CD4-positive, alpha-beta memory T cell (primary cell): ENCODE measurements at places on chromosomes 1 and 21. TPM values are rescaled to one million over a fixed set of nuclear protein-coding genes. Genes with fewer than 3 reads are reported as not detected.

PRDM15 gene
- total RNA-seq = 14.3 TPM

LCE2A gene
- not detected for total RNA-seq

S100A1 gene
- not detected for total RNA-seq

MRTO4 gene
- total RNA-seq = 18.6 TPM

CRYBG2 gene
- total RNA-seq = 6.7 TPM

EXTL1 gene
- 0.19 TPM for total RNA-seq

FOXD3 gene
- not detected for total RNA-seq

LRRC53 gene
- total RNA-seq = not detected

GPR137B gene
- 11.0 TPM for total RNA-seq

VTCN1 gene
- total RNA-seq = not detected

KRTAP15-1 gene
- total RNA-seq = not detected

AVPR1B gene
- not detected for total RNA-seq

TEDDM1 gene
- not detected for total RNA-seq

GCSAML gene
- not detected for total RNA-seq

FAM72C gene
- 0.20 TPM for total RNA-seq

LAMB3 gene
- 0.69 TPM for total RNA-seq

DNA sequence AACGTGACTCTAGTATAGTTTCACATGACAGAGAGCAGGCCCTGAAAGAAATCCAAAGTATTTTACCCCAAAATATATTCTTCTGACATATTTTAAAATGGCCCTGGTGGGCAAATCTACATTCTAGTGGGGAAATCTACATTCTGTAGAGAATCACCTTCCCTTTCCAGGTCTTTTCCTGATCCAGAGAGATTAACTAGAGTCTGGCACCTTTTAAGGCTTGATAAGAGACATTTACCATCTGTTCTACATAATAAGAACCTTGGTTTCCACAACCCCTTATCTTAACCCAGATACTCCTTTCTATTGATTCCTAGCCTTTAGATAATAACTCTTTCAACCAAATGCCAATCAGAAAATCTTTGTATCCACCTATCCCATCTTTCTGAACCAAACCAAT lies 17.0 kb upstream of the L1TD1 start:
- DNase-seq = no peak

GRCh38 chr1:51320967-51321923 lies 9.1 kb downstream of the TTC39A start:
- DNase-seq = no peak

DNA sequence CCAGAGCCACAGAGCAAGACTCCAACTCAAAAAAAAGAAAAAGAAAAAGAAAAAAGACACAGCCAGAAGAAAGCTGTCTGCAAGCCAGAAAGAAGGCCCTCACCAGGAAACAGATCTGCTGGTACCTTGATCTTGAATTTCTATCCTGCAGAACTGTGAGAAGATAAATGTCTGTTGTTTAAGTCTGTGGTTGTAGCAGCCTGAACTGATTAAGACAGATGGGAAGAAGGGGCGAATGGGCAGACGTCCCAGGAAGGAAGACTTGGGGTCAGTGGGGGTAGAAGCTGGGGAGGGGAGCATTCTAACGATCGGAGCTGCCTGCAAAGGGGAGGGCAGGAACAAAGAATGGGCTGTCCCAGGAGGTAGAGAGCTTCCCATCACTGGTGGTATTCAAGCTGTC lies 6.3 kb downstream of the SLC2A7 start:
- no peak for DNase-seq

- no peak for DNase-seq
These were observed 282.2 kb downstream of the RRAGC start for GRCh38 chr1:38577385-38577784.

DNA sequence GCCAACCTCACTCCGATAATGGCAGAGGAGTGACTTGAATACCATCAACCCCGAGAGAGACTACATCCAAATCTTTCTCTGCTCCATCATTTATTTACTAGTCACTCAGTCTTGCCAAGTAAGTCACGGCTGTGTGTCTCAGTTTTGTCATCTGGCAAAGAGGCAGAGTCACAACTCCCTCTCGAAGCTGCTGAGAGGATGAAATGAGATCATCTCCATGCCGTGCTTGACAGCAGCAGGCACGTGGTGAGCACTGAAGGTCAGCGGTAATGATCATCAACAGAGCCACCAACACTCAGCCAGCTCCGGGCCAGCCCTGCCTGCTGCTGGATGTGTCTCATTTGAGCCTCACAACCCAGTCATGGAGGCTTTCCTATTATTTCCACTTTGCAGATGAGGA lies 19.9 kb downstream of the ALDH4A1 start:
- DNase-seq = no peak

- no peak for DNase-seq
These were observed 77.7 kb downstream of the RHOU start for GRCh38 chr1:228812961-228813360.

- no peak for DNase-seq
These were observed 51.8 kb downstream of the UTP25 start for GRCh38 chr1:209879539-209879938.

DNA sequence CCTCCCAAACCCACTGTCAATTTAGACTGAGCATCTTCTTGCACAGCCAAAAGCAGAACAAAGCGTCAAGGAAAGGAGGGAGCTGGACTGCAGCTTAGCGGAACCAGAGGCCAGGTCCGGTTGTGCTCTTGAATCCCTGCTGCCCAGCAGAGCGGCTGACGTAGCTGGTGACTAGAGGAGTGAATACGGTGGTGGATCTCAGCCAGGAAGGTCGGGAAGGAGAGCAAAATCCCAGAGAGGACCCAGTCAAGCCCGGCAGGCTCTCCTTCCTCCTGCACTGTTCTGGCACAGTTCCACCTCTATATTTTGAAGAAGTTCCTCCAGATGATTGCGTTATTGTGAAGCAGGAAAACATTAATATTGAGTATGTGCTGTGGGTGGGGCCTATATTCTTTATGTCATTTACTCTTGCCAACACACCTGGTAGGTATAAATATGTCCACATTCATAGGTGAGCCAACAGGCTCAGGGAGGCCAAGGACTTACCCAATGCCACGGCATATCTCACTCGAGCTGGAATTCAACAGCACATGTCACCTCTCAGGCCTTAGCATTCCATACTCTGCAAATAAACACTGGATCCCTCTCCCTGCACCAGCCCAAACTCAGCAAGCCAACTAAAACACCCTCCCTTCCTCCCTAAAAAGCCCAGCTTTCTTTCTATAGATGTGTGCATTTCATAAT lies 23.6 kb upstream of the ABCB10 start:
- no peak for DNase-seq

DNA sequence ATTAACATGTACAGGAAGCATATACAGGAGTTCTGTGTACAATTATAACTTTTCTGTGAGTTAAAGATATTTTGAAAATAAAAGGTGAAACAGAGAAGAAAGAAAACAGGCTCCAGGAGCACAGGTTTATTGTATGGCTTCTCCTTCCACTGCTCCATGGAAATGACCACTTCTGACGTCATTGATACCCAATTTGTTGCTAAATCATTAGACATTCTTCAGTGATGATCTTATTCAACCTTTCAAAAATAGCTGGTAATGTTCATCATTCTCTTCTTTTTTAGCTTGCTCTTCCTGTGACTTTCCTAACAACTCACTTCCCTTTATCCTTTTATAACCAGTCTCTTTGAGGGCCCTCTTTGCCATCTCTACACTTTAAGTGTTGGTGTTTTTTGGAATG lies 77.8 kb downstream of the KCNK2 start:
- no peak for DNase-seq

DNA sequence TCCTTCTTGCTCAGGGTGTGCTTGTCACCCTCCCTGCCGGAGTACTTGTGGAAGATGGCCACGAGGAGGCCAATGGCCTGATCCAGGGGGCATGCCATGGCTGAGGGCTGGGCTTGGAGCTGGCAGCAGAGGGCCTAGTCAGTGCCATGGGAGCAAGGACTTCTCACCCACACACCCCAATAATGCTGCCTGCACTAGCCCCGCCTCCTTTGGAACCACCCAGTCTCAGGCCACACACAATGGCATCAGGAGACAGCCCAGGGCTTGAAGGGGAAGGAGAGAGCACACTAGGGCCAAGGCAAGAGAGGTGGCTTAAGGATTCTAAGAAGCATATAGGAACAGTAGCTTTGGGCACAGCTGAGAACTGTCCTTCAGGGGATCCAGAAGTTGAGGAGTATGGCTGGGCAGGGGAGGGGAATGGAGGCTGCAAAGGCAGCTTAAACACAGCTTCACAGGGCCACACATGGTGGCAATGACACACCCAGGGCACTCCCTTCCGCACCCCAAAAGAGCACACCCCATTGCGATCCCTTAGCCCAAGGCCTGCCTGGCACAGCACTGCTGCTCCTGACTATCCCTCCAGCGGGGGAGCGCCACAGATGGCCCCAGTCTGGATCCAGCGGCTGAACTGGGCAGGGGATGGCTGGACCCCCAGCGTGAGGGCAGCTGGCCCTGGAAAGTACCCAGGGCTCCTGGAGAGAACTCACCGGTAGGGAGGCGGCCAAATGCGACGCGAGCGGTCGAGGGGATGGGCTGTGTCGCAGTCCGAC lies at the start of gene S100A6:
TSS of gene S100A6 (minus strand) at position 750 of the 770 bp plus-strand sequence. CDS start at position 98, 652 bp downstream.
- DNase-seq = peak; percentile 53

DNA sequence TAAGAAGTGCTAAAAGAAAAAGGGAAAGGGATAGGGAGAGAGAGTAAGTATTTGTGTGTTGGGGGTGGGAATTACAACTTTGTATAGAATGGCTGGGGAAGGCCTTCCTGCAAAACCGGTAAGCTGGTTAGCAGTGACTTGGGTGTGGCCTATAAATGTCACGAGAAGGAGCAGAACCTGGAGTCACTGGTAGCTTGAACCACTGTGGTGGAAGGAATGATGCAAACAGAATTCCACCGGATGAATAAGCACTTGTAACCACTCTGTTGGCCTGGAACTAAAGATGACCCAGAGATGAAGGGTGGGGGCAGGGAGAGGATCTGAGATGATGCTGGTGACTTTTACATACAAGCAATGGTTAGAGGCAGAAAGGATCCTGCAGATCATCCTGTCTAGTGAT lies 8.9 kb downstream of the XKR8 start:
- DNase-seq = no peak

- peak; percentile 35 for DNase-seq
These were observed 10.7 kb upstream of the RGS16 start for GRCh38 chr1:182614796-182615454.

GRCh38 chr1:33709783-33710718 lies 153.8 kb upstream of the HMGB4 start:
- DNase-seq = no peak

- DNase-seq = no peak
These were observed 54.2 kb upstream of the ARTN start for GRCh38 chr1:43879414-43879813.

DNA sequence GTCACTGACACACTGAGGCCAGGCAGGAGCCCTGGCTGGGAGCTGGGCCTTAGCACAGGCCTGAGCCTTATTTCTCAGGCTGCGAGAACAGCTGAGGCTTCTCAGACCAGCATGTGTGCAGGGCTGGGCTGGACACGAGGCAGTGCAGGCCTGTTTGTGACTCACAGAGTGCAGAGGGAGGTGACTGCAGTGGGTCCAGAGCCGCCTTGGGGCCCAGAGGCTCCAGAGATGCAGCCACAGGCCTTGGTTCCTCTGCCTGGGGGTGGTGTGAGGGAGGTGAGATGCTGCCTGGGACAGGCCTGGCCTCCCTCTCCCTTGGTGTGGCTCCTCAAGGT lies 61.2 kb upstream of the ETV3 start:
- DNase-seq = no peak

DNA sequence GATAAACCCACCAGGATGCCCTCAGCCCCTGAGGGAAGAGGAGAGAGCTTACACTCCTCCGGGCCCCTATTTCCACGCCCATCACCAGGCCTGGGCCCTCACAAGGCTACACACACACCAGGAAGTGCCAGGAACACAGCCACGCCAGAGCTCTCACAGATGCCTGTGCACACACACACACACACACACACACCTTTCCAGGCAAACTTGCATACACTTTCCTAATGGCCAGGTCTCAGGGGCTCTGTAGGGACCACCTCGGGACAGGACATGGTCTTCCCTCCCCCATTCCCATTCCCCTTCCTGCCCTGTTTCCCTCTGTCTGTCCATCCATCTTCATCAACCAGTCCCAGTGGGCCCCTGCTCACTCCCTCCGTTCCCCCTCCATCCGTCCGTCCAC lies 9.7 kb upstream of the EPHA2 start:
- DNase-seq = no peak

GRCh38 chr1:97660431-97661105 lies 260.3 kb downstream of the DPYD start:
- DNase-seq = no peak

GRCh38 chr1:203273869-203274602 lies 31.3 kb upstream of the BTG2 start:
- no peak for DNase-seq

DNA sequence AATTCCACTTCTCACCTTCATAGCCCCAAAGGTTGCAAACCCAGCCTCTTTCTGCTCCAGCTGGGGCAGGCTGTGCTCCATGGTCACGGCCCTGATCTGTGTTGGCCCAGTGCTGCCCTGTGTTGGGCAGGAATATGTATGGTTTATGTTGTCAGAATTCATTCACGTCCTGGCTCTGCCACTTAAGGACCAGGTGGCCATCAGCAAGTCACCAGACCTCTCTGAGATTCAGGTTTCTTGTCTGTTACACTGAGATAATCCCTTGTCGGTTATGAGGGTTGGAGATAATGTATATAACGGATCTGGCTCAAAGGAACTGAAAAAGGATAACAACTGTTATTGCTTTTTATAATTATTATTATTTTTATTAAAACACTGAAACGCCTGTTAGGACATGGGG lies 39.1 kb upstream of the SELENON start:
- no peak for DNase-seq

GRCh38 chr1:23790696-23791515 lies at the start of gene LYPLA2:
TSS of gene LYPLA2 (plus strand) at chr1:23791145. CDS start at chr1:23792683, 1,538 bp downstream.
- DNase-seq = peak; percentile 78

- no peak for DNase-seq
These were observed 1.0 kb downstream of the IQGAP3 start for GRCh38 chr1:156571261-156571852.

- no peak for DNase-seq
These were observed 63.7 kb downstream of the HLCS start for GRCh38 chr21:36902793-36903192.

DNA sequence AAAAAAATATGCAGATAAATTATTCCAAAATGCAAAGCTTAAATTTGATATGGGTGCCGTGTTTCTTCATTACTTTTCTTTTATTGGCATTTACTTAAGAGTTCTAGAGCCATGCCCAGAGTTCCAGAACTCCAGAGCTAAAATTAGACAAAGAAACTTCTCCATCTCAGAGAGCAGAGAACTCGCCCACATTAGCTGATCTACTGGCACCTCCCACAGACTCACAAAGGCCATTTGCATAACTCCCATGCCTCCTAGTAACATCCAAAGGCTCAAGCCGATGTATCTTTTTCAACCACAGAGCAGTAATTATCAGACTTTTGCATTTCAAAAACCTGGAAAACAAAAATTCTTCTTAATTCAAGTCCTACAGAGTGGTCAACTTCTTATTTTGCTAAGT lies 323.8 kb upstream of the ST6GALNAC5 start:
- DNase-seq = no peak
